ENCODE measurements at places on chromosomes 11 and 22.

DNA sequence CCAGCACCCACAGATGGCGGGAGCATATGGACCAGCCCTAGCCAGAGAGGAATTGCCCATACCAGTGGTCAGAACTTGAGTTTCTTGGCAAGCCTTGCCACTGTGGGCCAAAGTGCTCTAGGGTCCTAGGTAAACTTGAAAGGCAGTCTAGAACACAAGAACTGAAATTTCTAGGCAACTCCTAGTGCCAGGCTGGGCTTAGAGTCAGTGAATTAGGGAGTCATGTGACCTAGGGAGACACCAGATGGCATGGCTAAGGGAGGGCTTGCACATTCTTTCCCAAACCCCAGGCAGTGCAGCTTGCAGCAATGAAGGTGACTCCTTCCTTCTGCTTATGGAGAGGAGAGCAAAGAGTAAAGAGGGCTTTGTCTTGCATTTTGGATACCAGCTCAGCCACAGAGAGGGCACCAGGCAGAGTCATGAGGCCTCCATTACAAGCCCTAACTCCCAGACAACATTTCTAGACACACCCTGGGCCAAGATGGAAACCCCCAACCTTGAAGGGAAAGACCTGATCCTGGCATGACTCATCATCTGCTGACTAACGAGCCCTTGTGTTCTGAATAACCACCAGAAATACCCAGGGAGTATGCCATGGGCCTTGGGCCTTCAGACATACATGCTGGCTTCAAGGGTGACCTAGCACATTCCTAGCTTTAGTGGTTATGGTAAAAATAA is 19.2 kb upstream of the OR56A3 start:
- no peak for DNase-seq

DNA sequence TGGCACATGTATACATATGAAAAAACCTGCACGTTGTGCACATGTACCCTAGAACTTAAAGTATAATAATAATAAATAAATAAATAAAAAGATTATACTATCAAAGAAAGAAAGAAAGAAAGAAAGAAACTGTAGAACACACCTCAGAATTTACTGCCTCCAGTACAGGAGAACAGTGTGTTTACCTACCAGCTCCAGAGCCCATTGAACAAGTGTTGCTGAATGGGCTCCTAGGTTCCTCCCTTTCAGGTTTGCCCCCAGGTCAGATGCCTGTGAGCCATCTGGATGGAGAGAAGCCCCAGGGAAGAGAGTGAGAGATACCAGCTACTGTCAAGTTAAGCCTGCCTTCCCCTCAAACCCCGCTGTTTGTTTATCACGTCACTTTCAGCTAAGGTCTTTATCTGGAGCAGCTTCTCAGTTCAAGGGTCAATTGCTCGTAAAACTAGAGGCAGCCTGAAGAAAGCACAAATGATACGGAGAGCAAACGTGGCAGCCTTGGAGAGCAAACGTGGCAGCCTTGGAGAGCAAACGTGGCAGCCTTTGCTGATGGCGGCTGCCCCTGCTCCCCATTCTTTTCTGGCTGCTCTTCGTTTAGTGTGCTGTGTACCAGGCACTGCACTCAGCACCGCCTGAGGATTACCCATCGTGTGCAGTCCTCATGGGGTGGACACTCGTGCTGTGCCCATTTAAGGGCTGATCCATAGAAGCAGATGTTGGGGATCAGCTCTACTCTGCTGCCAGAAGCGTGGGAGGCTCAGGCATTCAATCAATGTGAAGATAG is 111.7 kb downstream of the ADAMTS15 start:
- no peak for DNase-seq

- no peak for DNase-seq
These were observed 17.2 kb downstream of the POLR3H start for GRCh38 chr22:41526830-41527799.

DNA sequence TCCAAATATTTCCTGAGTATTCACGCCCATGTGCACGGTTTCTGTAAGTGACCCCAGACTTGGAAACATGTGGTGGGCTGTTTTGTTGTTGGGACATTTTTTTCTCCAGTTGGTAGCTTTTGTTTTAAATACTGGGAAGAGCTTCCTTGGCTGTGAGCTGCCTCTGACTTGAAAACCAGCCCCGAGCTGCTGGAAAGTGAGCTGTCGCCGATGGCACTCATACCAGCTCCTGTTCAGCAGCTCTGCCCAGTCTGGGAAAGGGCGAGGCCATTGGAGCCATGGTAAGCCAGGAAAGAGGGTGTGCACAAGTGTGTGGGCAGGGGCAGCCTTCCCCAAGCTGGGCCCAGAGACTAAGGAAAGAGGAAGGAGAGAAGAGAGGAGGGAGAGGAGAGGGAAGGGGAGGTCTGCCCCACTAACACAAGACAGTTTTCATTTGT is 3.2 kb upstream of the FLI1 start:
- DNase-seq = no peak

- DNase-seq = no peak
These were observed 539 bp downstream of the SLC35C1 start for GRCh38 chr11:45805305-45806071.

DNA sequence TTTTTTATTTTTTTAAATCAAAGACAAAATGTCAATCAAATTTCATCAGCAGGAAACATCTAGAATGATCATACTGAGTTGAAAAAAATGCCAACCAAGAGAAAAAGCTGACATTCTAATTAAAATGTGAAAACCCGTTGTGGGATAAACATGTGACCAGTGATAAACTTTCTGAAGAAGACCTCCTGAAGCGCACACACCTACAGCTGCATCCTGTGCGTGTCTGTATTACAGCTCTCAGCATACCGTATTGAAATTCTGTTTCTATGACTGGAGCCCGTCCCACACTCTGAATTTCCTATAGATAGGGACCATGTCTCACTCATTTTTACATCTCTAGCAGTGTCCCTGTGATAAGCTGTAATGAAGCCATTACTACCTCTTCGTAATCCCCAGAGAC is 12.2 kb upstream of the NUP50 start:
- DNase-seq = no peak

DNA sequence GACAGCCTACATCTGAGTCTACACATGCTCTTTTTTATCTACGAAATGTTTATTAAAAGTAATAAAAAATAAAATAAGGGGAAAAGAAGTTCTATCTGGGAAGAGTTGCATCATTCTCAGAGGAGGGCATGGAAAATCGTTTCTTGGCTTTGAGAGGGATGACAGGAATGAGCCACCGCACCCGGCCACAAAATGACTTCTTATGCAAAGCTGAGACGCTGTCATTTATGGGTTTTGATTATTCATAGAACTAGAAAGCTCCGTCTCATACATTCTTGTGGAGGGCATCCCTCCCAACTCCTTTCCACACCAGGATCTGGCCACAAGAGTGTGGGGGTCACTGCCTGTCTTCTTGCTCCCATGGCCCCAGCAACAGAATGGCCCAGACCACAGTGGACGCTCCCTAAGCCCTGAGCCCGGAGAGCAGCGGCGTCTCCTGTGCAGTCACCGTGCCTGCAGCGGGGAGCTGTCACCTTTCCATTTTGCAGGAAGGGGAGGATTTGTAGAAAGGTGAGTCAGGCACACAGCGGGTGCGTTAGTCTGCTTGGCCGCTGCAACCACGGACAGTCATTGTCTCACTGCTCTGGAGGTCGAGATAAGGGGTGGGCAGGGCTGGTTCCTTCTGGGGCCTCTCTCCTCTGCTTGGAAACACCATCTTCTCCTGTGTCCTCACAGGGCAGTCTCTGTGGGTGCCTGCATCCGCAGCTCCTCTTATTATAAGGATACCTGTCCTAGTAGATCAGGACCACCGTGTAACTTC is 1388.7 kb downstream of the BRD1 start:
- no peak for DNase-seq
